ENCODE measurements at places on chromosomes 7 and 10. TPM values are rescaled to one million over a fixed set of nuclear protein-coding genes. Genes with fewer than 3 reads are reported as not detected.

- H3K27ac ChIP-seq, result no peak overlapping the region
- DNase-seq, result no peak
- H3K36me3 ChIP-seq, result no peaks in the 10 kb centered on the region
- no peak overlapping the region for H3K4me3 ChIP-seq
- H3K27me3 ChIP-seq, result no peaks in the 10 kb centered on the region
Measured at GRCh38 chr10:70913893-70914240, 25.5 kb upstream of the PCBD1 start.

Gene PSD
- total RNA-seq, result 0.56 TPM

DNA sequence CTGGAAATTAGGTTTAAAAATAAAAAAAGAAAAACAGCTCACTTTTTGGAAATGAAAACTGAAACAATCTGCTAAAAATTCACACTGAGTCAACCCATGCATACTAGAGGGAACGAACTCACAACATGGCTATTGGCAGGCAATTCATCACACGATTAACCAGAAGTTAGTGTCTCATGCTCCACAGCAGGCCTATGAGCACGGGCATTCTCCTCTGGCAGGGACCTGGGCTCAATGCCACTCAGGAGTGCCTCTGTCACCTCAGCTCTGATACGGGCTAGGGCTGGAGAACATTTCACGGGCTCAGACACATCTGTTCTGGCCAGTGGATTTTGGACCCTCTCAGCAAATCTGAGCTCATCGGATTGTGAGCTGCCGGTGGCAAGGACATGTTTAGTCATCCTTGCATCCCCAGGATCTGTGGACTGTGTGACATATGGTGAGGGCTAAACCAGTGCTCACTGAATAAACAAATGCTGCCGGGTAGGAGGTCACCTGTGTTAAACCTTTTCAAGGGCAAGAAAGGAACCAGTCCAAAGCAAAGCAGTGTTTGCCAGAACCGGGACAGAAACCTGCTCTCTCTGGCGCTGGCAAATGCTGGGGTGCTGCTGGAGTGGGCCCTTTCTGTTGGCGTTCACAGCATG is 40.1 kb downstream of the POLR3A start:
- no peak for DNase-seq
- no peaks in the 10 kb centered on the region for H3K4me1 ChIP-seq
- H3K36me3 ChIP-seq, result peaks cover 82% of the 10 kb centered on the region
- no peak overlapping the region for H3K4me3 ChIP-seq
- no peaks in the 10 kb centered on the region for H3K27me3 ChIP-seq

Gene EXOC6
- total RNA-seq, result 35.4 TPM

- H3K36me3 ChIP-seq, result no peaks in the 10 kb centered on the region
- H3K27me3 ChIP-seq, result no peaks in the 10 kb centered on the region
- H3K27ac ChIP-seq, result no peak overlapping the region
- no peaks in the 10 kb centered on the region for H3K4me1 ChIP-seq
- H3K4me3 ChIP-seq, result no peak overlapping the region
Measured at GRCh38 chr10:77629775-77630506, 7.7 kb downstream of the KCNMA1 start.

DNA sequence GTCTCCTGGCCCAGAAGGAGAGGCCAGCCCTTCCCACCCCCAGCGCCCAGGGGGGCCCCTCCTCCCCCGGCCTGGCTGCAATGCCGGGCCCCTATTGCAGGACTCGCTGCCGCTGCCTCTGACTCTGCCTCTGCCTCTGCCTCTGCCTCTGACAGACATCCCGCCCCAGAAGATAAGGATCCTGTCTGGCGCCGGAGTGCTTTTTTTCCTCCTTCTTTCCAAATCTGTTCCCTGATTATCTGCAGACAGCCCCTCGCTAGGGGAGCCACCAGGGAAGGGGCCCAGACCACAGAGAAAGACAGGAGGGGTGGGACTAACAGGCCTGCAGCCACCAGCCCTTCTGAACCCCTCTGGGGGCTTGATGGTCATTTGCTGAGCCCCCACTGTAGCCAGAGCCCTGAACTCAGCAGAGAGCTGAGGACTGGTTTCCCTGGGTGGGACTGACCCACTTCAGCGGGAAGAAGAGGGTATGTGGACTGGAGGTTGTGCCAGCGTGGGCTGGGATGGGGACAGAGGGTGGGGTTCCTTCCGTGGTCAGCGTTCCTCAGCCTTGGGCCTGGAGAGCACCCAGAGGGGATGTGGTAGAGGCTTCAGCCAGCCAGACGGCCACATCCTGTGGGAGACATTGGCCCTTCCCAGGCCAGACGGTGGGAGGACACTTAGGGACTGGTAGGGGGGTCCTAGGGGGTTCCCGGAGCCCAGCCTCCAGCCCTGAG is 22.8 kb downstream of the UNC5B start:
- H3K4me3 ChIP-seq, result no peak overlapping the region
- no peaks in the 10 kb centered on the region for H3K27me3 ChIP-seq
- H3K36me3 ChIP-seq, result no peaks in the 10 kb centered on the region
- DNase-seq, result no peak
- H3K4me1 ChIP-seq, result peaks cover 3% of the 10 kb centered on the region

- no peaks in the 10 kb centered on the region for H3K4me1 ChIP-seq
- no peak for DNase-seq
- H3K27ac ChIP-seq, result no peak overlapping the region
- no peaks in the 10 kb centered on the region for H3K36me3 ChIP-seq
- no peak overlapping the region for H3K4me3 ChIP-seq
Measured at GRCh38 chr10:51585742-51586141, 113.7 kb downstream of the CSTF2T start.

DNA sequence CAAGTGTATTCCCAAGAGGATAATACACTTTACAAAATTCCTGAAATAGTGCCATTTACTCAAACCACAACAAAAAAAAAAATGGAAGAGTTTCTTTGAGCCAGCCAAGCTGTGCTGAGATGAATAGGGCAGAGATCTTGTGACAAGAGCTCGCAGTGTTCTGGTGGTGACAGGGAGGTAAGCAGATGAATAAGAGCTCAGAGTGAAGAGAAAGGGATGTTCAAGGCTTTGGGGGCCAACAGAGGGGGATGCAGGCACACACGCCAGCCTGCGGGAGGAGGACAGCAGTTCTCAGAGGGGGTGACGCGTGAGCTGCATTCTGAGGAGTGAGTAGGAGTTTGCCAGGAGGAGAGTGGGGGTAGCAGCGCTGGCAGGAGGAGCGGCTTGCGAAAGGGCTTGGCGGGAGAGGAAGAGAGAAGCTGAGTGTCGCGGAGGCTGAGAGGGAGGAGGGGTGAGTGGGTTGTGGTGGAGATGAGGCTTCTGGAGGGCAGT is 194.4 kb upstream of the IMMP2L start:
- H3K27ac ChIP-seq, result no peak overlapping the region
- no peaks in the 10 kb centered on the region for H3K27me3 ChIP-seq
- no peaks in the 10 kb centered on the region for H3K4me1 ChIP-seq
- peaks cover 2% of the 10 kb centered on the region for H3K36me3 ChIP-seq
- no peak for DNase-seq

Gene CACNB2
- total RNA-seq, result 1.0 TPM

- H3K4me3 ChIP-seq, result no peak overlapping the region
- no peaks in the 10 kb centered on the region for H3K4me1 ChIP-seq
- H3K27me3 ChIP-seq, result no peaks in the 10 kb centered on the region
- H3K27ac ChIP-seq, result no peak overlapping the region
Measured at GRCh38 chr10:130934293-130935127, 377.0 kb downstream of the TCERG1L start.

DNA sequence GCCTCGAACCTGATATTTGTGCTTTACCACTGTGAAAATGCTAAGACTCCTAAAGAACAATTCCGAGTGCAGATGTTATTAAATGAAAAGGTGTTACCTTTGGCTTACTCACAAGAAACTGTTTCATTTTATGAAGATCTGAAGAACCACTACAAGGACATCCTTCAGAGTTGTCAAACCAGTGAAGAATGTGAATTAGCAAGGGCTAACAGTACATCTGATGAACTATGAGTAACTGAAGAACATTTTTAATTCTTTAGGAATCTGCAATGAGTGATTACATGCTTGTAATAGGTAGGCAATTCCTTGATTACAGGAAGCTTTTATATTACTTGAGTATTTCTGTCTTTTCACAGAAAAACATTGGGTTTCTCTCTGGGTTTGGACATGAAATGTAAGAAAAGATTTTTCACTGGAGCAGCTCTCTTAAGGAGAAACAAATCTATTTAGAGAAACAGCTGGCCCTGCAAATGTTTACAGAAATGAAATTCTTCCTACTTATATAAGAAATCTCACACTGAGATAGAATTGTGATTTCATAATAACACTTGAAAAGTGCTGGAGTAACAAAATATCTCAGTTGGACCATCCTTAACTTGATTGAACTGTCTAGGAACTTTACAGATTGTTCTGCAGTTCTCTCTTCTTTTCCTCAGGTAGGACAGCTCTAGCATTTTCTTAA is 47.7 kb downstream of the MINPP1 start:
- no peak overlapping the region for H3K4me3 ChIP-seq
- peaks cover 9% of the 10 kb centered on the region for H3K4me1 ChIP-seq
- H3K27me3 ChIP-seq, result no peaks in the 10 kb centered on the region
- peaks cover 9% of the 10 kb centered on the region for H3K36me3 ChIP-seq
- H3K27ac ChIP-seq, result no peak overlapping the region

DNA sequence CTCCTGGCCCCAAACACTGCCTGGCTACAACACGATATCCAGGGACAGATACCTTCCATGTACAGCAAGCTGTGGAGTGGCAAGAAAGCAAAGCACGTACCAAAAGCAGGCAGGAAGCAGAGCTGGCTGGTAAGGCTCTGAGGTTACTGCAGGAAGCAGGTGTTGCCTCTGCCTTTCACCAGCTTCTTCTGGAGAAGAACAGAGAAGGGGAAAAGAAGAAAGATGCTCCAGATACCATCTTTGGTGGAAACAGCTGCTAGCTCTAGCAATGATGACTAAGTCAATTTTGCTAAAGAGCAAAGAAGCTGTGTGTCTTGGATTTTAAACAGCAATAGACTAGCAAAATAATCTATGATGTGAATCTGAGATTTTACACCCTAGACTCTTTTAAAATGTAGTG is 34.9 kb upstream of the PRSS1 start:
- DNase-seq, result no peak
- H3K4me1 ChIP-seq, result no peaks in the 10 kb centered on the region
- no peaks in the 10 kb centered on the region for H3K36me3 ChIP-seq
- no peak overlapping the region for H3K4me3 ChIP-seq
- H3K27me3 ChIP-seq, result no peaks in the 10 kb centered on the region

DNA sequence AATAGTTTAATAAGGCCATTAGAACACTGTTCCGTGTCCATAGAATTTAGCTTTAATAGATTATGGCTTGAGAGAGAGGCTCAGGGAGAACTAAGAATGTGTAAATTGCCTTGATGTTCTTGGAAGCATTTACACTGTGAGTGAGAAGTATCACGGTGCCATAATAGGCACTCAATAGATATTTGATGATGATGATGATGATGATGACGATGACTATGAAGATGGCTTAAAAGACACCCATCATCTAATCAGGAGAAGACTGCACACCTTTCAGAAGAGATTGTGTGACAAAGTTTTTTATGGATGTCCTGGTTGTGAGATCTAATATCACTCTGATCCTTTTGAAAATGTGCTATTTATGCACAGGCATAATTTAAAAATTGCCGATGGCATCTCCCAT is 264.2 kb downstream of the GLI3 start:
- no peaks in the 10 kb centered on the region for H3K36me3 ChIP-seq
- H3K4me3 ChIP-seq, result no peak overlapping the region
- no peaks in the 10 kb centered on the region for H3K27me3 ChIP-seq

Gene TMEM225B
- total RNA-seq, result 0.28 TPM

DNA sequence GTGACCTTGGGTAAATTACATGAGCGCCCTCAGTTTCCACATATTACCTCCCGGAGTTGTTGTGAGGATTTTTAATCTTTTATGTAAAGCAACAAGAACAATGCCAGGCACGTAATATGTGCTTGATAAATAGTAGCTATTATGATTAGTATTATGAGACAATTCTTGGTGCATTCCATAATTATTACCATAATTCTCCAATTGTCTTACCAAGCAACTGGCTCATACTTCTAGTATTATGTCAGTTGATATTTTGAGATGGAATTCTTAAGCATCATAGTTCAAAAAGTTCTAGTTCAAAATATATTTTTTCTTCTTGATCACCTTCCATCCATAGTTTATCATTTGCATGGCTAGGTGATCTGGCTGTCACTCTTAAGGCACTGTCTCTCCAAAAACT is 259.0 kb downstream of the BBS9 start:
- no peak overlapping the region for H3K27ac ChIP-seq
- H3K36me3 ChIP-seq, result no peaks in the 10 kb centered on the region
- H3K4me1 ChIP-seq, result no peaks in the 10 kb centered on the region
- H3K27me3 ChIP-seq, result no peaks in the 10 kb centered on the region

GRCh38 chr10:112722758-112723157 is 227.3 kb upstream of the TCF7L2 start:
- no peak overlapping the region for H3K4me3 ChIP-seq
- H3K36me3 ChIP-seq, result no peaks in the 10 kb centered on the region
- H3K4me1 ChIP-seq, result peaks cover 8% of the 10 kb centered on the region
- H3K27me3 ChIP-seq, result no peaks in the 10 kb centered on the region
- H3K27ac ChIP-seq, result no peak overlapping the region

Gene NSUN5
- 9.0 TPM for total RNA-seq

- no peaks in the 10 kb centered on the region for H3K4me1 ChIP-seq
- DNase-seq, result no peak
Measured at GRCh38 chr10:99285881-99286280, 43.3 kb upstream of the CNNM1 start.

DNA sequence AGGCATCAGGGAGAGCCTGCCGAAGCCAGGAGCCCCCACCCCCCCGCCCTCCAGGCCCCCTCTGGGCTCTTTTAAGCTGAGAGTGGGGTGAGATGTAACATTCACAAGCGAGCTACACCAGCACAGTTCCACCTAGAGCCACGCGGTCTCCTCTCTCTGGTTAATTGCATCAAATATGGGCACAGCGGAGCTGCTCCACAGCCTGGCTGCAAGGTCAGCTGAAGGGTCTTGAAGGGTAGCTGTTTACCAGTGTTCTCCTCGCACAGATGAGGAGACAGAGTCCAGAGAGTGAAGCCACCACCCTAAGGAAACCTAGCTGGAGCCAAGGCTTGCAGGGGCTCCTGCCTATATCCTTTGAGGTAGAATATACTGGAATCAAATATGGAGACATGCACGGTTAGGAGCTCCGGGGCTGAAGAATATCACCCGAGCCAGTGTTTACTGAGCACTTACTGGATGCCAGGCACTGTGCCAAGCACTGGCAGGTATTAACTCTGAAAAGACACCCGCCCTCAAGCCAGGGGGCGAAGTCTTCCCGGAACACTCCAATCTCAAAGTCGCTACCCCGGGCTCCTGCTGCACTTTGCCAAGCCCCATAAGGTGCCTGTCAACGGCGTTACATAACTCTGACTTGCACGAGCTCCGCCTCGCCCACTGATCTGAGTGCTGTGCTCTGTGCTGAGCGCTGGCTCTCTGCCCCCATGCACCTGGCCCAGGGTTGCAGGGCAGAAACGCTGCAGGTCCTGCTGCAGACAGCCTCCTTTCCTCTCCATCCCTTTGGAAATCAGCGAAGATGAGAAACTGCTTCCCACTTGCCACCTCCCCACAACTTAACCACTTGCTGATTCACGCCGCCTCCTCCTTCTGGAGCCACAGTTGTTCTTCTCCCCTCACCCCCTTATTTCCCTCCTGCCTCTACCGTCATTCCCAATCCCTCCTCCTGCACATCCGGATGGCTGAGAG is 5.4 kb downstream of the CHST15 start:
- no peaks in the 10 kb centered on the region for H3K27me3 ChIP-seq
- no peak for DNase-seq
- H3K4me3 ChIP-seq, result no peak overlapping the region
- H3K27ac ChIP-seq, result peak overlapping the region; percentile 47
- peaks cover 4% of the 10 kb centered on the region for H3K4me1 ChIP-seq
- no peaks in the 10 kb centered on the region for H3K36me3 ChIP-seq

Data from liver (tissue), 10 donors.